ENCODE measurements at places on chromosomes 6 and 20.

DNA sequence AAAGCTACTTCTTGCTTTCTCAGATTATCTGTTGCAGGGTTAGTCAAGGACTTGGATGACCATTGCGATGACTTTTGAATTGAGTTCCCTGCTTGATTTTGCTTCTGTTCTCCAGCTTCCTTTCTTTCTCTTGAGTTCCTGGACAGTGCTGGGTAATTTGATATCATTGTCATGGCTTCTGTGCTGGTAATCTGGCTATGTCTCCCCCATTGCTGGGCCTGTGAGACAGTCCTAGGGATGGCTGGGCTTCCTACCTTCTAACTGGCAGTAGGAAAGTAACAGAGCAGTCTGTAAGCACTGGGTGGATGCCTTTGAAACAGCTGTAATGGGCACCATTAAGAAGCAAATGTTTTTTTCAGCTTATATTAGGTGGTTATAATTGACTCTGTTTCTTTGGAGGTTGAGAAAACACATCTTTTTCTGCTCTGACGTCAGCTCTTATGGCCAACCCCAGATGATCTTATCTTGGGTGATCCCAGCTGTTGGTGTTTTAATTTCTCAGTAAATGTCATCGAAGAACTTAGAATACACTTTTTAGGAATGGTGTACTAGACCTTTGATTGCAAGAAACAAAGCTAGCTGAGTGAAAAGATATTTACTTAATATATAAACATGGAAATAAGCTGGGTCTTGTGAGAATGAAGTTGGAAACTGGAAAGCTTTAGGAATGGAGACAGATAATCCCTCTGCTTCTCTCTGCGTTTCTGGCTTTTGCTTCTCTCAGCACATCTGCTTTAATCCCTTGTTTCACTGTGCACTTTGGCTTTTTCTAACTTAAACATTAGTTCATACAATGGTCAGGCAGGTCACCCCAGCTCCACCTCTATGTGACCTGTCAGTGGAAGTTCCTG lies 195.0 kb upstream of the MAN1A1 start:
- DNase-seq = no peak

DNA sequence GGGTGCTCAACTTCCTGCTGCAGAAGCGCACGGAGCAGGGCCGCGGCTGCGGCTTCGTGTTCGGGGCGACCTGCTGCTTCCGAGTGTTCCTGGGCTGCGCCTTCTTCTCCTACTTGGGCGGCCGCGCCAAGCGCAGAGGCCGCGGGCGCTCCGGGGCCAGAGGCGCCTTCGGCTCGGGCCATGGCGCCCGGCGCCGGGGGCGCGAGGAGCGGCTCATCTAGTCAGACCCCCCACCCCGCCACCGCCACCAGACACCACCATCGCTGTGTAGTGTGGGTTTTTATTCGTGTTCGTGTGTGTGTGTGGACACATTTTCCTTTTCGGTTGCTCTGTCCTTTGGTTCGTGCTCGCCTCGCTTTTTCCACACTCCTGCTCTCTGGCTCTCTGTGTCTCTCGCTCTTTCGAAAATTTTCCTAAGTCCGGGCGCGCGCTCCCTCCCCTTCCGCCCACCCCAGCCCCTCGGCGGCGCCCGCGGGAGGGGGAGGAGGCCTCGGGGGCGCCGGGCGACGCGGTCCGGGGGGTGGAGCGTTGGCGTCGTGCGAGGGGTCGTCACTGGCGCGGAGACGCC lies 38.1 kb downstream of the GNAS start:
- peak; percentile 52 for DNase-seq

DNA sequence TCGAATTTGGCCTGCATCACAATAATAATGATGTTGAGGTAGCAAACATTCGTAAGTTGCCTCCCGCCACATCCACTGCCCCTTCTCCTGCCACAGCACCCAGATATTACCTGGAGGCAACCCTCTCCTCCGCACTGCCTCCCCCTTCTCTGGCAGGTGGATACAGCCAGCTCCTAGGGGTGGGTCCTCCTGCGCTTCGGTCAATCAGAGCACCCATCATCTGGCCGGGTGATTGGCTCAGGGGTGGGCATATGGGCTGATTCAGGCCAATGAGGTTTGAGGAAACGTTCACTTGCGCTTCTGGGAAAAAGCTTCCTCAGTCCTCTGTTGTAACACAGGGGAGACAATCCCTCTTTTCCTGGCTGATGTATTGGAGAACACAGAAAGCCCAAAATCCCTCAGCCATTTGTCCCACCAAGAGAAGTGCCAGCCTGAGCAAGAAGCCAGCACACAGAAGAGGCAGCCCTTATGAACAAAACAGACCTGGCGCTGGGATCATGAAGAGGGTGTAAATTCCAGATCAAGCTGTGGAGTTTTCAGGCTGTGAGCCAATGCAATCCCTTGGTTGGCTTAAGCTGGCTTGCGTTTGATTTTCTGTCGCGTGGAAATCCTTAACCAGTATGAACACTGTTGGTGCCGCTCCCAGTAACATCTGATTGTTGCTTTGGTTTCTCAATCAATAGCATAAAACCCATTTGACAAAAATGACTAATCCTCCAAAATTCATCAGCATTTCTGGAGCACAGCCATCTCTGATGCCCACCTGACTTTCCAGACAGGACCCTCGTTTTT lies 82.2 kb downstream of the PRDM1 start:
- no peak for DNase-seq

DNA sequence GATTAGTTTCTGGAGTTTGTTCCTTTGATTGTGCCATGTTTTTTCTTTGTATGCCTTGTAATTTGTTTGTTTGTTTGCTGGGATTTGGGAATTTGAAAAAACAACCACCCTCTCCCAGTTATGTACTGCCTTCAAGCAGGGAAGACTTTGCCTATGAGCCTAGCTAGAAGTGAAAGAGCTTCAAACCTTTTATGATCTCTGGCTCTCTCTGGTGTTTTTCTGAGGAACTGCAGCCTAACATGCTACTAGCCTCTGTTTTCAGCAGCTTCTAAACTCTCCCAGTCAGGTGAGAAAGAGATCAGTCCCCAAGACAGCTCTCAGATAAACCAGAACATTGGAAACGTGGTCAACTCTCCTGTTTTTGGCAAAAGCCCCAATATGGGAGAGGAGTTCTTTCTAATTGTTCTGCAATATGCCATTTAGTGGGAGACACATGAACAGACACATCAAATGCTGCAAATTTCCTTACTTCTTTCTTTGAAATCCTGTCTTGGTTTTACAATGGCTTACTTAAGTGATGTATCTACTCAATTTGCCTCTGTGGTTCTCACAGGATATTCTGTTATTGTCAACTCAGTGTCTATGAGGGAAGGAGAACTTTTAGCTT lies 58.9 kb upstream of the SERINC1 start:
- peak; percentile 59 for DNase-seq

DNA sequence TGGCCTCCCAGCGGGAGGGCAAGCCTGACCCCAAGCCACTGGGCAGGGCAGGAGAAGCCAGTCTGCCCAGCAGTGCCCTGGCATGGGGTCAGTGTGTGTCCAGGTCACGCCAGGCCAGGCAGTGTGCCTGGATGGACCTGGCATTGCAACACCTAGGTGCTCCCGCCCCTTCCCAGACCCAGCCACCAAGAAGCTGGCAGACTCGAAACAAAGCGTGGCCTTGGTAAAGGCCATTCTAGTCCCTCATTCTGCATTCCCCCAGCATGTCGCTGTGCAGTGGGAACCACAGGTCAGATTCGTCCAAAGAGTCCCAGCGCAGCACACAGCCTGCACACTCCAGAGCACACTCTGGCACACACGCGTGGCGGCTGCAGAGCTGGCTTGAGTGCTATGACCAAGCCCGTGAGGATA lies 19.3 kb upstream of the APMAP start:
- DNase-seq = no peak

GRCh38 chr20:57193094-57193493 lies 73.3 kb downstream of the BMP7 start:
- DNase-seq = no peak

- no peak for DNase-seq
Observed at GRCh38 chr20:8990770-8991169, 78.1 kb upstream of the PLCB4 start.

DNA sequence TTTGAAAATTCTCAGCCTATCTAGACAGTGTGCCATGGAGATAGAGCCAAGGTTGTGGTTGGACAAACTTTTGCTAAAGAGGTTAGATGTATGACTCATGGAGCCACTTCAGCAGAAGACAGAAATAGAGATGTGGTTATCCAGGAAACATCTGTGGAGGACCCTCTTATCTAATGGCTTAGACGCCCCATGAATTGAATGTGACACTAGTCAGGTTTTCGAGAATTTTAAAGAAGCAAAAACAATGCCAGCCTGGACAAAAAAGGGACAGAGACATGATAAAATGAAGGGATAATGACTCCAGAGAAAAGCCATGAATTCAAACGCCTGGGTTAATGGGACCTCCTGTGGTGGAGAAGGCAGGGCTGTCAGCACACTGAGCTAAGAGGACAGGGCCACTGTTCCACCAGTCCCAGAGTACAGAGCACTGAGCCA lies 280.5 kb downstream of the CLVS2 start:
- DNase-seq = no peak

GRCh38 chr6:149840345-149841075 lies 23.6 kb downstream of the LRP11 start:
- DNase-seq = peak; percentile 34
